ENCODE measurements at places on chromosomes 13 and 19.
A peak's percentile ranks its signal among the peaks of the same experiment; 100 is the strongest.

GRCh38 chr19:45442778-45443461, 19.2 kb upstream of the ERCC1 start:
- DNase-seq, result no peak

DNA sequence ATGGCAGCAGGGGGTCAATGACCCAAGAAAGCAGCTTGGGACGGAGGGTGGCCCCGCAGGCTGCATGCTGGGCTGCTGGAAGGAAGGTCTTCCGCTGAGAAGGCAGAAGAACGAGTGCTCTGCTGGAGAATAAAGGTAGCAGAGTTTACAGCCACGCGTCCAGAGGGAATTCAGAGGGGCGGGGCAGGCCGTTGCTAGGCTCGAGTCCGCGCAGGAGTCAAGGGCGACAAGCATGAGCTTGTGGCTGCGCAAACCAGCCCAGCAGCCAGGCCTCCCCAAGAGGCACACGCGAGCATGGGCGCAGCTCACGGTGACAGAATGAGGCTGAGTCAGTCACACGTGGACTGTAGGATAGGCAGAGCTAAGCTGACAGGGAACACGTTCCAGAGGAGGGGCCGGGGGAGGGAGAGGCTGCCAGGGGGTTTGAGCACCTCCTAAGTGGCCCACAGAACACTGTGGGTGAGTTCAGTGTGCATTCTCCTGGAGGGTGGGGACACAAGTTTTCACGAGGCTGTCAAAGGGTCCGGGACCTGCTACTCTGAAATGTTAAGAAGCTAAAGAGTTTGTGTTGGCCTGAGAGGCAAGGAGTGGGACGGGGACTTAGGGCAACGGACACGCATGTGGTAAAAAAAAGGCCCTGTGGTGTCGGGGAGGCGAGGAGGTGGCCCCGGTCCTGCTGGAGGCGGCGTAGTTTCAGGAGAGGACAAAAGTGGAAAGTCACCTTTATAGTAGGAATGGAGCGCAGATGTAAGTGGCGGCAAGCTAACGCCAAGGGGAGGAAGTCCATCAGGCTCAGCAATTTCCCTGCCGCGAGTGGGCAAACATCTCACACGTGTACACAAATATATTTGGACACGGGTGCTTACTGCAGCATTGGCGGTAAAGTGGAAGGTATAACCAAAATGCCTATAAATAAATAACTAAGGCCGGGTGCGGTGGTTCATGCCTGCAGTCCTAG, 17.7 kb downstream of the RFX2 start:
- DNase-seq, result no peak

GRCh38 chr19:15181394-15181793, 19.4 kb downstream of the NOTCH3 start:
- DNase-seq, result no peak

GRCh38 chr13:51065372-51066090, 45.5 kb downstream of the C13orf42 start:
- no peak for DNase-seq

DNA sequence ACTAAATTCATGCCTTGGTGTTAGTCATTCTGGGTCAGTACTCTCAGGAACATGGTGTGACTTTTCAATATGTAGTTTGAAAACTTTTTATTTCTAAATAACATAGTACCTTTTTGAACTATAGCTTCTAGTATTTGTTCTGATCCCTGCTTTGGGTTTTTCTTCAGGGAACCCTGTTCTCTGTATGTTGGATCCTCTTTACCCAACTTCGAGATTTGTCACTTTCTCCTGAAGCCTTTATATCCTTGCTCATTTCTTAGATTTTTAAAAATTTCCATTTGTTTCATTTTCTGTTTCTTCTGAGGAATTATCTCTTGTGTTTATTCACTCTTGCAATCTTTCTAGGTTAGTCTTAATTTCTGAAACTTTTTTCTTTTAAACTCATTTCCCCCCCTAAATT, 12.4 kb upstream of the CHST8 start:
- no peak for DNase-seq

- no peak for DNase-seq
Observed at GRCh38 chr13:42971691-42972347, 20.2 kb downstream of the EPSTI1 start.

GRCh38 chr19:35710784-35711723, 6.7 kb downstream of the ZBTB32 start:
- DNase-seq, result peak; percentile 70

DNA sequence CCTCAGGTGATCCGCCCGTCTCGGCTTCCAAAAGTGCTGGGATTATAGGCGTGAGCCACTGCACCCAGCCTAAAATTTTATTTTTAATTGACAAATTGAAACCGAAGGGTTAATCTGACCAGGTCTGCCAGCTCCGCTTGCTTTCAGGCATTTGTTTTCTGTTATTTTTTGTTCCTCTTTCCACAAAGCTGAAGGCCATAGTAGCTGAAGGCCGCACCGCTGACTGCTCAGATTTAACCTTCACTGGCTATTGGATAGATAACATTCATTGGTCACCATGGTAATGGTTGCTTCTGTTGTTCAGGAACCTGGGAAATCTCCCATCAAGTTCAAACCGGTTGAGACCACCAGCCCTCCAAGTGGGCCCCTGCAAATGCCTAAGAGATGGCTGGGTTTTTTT, 124.5 kb upstream of the USP29 start:
- DNase-seq, result no peak

GRCh38 chr13:60074397-60074796, 89.3 kb downstream of the DIAPH3 start:
- no peak for DNase-seq

DNA sequence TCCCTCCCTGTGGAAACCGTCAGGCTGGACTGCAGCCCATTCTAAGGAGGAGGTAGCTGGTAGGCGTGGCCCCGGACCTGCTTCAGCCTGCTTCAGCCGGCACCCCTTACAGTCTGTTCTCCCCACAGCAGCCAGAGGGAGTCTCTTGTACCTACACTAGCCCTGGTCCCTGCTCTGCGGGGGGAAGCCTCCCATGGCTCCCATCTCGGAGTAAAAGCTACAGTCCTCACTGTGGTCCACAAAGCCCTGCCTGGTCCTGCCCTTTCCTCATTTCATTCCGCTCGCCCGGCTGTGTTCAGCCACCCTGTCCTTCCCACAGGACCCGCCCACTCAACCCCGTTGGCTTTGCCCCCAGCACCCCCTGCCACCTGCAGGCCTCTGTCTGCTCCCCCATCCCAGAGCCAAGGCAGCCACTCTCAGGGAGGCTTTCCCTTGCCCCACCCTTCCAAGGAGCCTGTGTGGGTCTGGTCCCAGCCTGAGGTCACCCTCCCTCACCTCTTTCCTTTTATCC, 1.3 kb downstream of the PGLYRP1 start:
- DNase-seq, result no peak

GRCh38 chr19:12090807-12091206, 26.3 kb downstream of the ZNF844 start:
- DNase-seq, result peak; percentile 61

DNA sequence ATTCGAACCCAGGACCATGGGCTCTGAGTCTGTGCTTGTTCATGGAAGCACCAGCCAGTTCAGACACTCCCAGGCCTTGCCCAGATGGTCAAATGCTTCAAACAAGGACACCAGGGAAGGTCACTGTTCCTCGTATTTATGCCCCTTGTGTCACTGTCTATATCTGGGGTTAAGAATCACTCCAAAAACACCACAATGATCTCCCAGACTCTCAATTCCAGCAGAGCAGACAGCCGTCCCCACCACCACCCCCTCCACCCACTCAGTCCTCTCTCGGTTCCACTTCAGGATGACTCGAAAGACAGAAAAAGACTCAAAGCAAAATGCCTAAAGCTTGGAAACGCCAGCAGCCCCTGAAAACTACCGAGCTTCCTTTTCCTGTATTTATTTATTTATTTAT, 79.0 kb downstream of the INSR start:
- no peak for DNase-seq

DNA sequence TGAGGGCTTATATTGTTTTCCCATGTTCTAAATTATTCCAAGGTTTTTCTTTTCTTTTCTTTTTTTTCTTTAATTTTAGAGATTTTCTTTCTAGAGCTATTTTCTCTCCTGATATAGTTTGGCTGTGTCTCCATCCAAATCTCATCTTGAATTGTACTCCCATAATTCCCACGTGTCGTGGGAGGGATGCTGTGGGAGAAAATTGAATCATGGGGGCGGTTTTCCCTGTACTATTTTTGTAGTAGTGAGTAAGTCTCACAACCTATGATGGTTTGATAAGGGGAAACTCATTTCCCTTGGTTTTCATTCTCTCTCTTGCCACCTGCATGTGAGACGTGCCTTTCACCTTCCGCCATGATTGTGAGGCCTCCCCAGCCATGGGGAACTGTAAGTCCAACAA, 1906.4 kb upstream of the PRR20A start:
- no peak for DNase-seq

GRCh38 chr19:2761309-2761677, 21.5 kb upstream of the SLC39A3 start:
- no peak for DNase-seq

Measured in stimulated activated CD4-positive, alpha-beta T cell treated with anti-CD3 and anti-CD28 coated beads, Interleukin-4, amount 100 ng/mL, for 4 hours (primary cell).